ENCODE measurements at places on chromosomes 2 and 18.

GRCh38 chr2:173134703-173135102, 59.1 kb downstream of the MAP3K20 start:
- DNase-seq, result no peak
- H3K4me3 ChIP-seq, result no peak overlapping the region
- peaks cover 11% of the 10 kb centered on the region for H3K27me3 ChIP-seq

DNA sequence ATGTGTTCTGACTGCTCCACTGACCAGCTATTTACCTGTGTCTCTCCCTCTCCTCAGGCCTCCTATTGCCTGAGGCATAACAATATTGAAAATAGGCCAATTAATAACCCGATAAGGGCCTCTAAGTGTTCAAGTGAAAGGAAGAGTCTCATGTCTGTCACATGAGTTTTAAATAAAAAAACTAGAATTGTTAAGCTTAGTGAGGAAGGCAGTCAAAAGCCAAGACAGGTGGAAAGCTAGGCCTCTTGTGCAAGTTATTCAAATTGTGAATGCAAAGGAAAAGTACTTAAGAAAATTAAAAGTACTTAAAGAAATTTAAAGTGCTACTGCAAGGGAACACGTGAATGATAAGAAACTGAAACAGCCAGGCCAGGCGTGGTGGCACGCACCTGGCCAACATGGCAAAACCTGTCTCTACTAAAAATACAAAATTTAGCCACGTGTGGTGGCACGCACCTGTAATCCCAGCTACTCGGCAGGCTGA, 44.9 kb upstream of the TAF4B start:
- no peak for DNase-seq
- no peaks in the 10 kb centered on the region for H3K36me3 ChIP-seq
- no peaks in the 10 kb centered on the region for H3K27me3 ChIP-seq
- no peak overlapping the region for H3K4me3 ChIP-seq
- peaks cover 1% of the 10 kb centered on the region for H3K4me1 ChIP-seq
- no peak overlapping the region for H3K27ac ChIP-seq

- no peak for DNase-seq
- H3K27ac ChIP-seq, result no peak overlapping the region
- no peaks in the 10 kb centered on the region for H3K36me3 ChIP-seq
- peaks cover 21% of the 10 kb centered on the region for H3K4me1 ChIP-seq
- peak overlapping the region; percentile 1 for H3K4me3 ChIP-seq
- H3K27me3 ChIP-seq, result peaks cover 47% of the 10 kb centered on the region
These were observed 3.8 kb downstream of the SOCS6 start for GRCh38 chr18:70292628-70293027.

DNA sequence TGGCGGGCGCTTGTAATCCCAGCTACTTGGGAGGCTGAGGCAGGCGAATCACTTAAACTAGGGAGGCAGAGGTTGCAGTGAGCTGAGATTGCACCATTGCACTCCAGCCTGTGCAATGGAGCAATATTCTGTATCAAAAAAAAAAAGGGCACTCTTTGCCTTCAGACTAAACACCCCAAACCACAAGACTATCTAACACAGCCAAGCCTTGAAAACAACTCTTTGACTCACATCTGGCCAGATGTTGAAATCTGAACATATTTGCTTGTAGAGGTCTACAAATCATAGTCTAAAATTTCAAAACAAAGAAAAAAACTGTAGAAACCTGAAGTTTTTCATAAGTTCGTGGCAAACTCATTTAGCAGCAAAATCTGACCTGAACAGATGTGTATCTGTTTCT, 94.9 kb downstream of the FAM161A start:
- DNase-seq, result no peak
- peaks cover 4% of the 10 kb centered on the region for H3K4me1 ChIP-seq
- no peak overlapping the region for H3K4me3 ChIP-seq
- H3K27ac ChIP-seq, result no peak overlapping the region

DNA sequence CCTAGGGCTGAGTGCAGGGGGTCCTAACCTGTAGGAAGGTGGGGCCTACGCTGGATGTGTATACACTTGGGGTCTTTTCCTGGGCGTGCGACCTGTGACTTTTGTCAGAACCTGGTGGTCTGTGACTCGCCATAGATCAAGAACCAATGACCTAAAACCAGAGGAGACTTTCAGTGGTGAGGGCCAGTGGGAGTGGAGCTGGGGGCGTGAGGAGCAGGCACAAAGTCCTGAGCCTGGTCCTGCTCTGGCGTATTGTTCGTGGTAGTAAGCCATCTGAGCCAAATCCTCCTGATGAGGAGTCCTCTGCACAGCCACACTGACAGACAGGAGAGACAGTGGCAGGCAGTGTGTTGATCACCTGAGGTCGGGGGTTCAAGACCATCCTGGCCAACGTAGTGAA, 8.9 kb downstream of the INPP4A start:
- H3K4me3 ChIP-seq, result peak overlapping the region; percentile 30
- no peaks in the 10 kb centered on the region for H3K27me3 ChIP-seq
- H3K27ac ChIP-seq, result peak overlapping the region; percentile 95
- no peak for DNase-seq
- H3K36me3 ChIP-seq, result peaks cover 9% of the 10 kb centered on the region

GRCh38 chr18:35696307-35696706, 114.8 kb downstream of the GALNT1 start:
- no peaks in the 10 kb centered on the region for H3K27me3 ChIP-seq
- no peak overlapping the region for H3K27ac ChIP-seq
- no peak overlapping the region for H3K4me3 ChIP-seq
- no peak for DNase-seq
- peaks cover 33% of the 10 kb centered on the region for H3K36me3 ChIP-seq

GRCh38 chr2:37146062-37146461, 10.7 kb downstream of the EIF2AK2 start:
- H3K27me3 ChIP-seq, result no peaks in the 10 kb centered on the region
- DNase-seq, result no peak
- H3K36me3 ChIP-seq, result peaks cover under 1% of the 10 kb centered on the region
- H3K27ac ChIP-seq, result no peak overlapping the region
- peaks cover 12% of the 10 kb centered on the region for H3K4me1 ChIP-seq
- H3K4me3 ChIP-seq, result no peak overlapping the region

DNA sequence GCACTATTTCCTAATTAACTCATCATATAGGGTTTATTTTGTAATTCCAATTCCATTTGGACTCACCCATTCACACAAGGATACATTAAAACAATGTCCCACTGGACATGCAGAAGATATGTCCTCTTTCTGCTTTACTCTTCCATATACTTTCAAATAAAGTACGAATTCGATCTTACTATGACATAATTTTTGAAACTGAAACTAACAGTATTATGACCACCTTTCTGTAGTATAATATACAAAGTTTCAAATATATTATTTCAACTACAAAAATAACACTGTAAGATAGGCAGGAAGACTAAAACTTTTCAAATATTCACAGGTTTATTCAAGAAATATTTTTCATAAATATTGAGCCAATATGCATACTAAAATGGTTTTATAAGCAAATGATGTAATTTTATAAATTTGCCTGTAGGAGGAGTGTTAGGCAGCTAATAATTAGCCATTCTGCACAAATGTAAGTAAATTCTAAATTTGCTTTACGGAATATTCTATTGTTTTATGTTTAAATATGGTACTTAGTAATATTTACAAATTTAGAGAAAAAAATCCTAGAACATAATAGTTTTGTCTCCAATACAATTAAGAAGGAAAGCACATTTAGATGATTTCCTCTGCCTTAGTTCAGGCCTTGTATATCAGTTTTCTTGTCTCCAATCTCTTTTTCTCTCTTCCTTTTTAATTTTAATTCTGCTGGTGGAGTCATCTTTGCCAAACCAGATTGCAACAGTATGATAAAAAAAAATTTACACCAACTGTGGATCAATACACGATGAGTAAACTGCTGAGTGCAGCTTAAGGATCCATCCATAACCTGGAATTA, 85.9 kb downstream of the CERKL start:
- H3K36me3 ChIP-seq, result no peaks in the 10 kb centered on the region
- H3K4me1 ChIP-seq, result no peaks in the 10 kb centered on the region
- H3K27me3 ChIP-seq, result peaks cover 4% of the 10 kb centered on the region
- no peak overlapping the region for H3K27ac ChIP-seq
- no peak for DNase-seq

GRCh38 chr18:73766910-73767515, 380.6 kb downstream of the FBXO15 start:
- peaks cover 10% of the 10 kb centered on the region for H3K4me1 ChIP-seq
- peaks cover 4% of the 10 kb centered on the region for H3K27me3 ChIP-seq
- H3K4me3 ChIP-seq, result no peak overlapping the region
- DNase-seq, result no peak
- no peak overlapping the region for H3K27ac ChIP-seq
- H3K36me3 ChIP-seq, result no peaks in the 10 kb centered on the region

GRCh38 chr2:100882645-100883613, 63.0 kb downstream of the NPAS2 start:
- H3K4me3 ChIP-seq, result no peak overlapping the region
- no peaks in the 10 kb centered on the region for H3K36me3 ChIP-seq
- DNase-seq, result no peak
- H3K27me3 ChIP-seq, result no peaks in the 10 kb centered on the region

- H3K36me3 ChIP-seq, result peaks cover 10% of the 10 kb centered on the region
- peaks cover 5% of the 10 kb centered on the region for H3K4me1 ChIP-seq
- no peak overlapping the region for H3K27ac ChIP-seq
These were observed 8.4 kb downstream of the TGIF1 start for GRCh38 chr18:3458378-3458777.

GRCh38 chr2:158142568-158143332, 41.1 kb downstream of the UPP2 start:
- peaks cover 2% of the 10 kb centered on the region for H3K36me3 ChIP-seq
- H3K4me3 ChIP-seq, result no peak overlapping the region
- peaks cover 14% of the 10 kb centered on the region for H3K27me3 ChIP-seq
- no peak overlapping the region for H3K27ac ChIP-seq
- H3K4me1 ChIP-seq, result no peaks in the 10 kb centered on the region

- no peak overlapping the region for H3K4me3 ChIP-seq
- peaks cover 4% of the 10 kb centered on the region for H3K4me1 ChIP-seq
- peaks cover 9% of the 10 kb centered on the region for H3K36me3 ChIP-seq
These were observed 111.8 kb downstream of the STK39 start for GRCh38 chr2:168135630-168136029.
